ENCODE measurements at places on chromosomes 3 and 15.

DNA sequence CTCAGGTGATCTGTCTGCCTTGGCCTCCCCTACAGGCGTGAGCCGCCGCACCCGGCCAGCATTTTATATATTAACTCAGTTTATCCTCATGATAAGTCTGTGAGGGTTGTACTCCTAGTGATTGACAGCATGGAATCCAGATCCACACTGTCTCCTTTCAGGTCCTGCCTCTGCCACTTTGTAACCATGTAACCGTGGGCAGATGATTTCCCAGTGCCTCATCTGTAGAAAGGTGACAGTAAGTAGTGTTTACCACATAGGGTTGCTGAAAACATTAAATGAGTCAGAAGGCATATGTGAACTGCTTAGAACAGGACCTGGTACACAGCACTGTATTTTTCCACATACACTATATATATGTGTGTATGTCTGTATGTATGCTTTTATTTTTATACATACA lies 2.4 kb downstream of the FYTTD1 start:
- no peak for DNase-seq

DNA sequence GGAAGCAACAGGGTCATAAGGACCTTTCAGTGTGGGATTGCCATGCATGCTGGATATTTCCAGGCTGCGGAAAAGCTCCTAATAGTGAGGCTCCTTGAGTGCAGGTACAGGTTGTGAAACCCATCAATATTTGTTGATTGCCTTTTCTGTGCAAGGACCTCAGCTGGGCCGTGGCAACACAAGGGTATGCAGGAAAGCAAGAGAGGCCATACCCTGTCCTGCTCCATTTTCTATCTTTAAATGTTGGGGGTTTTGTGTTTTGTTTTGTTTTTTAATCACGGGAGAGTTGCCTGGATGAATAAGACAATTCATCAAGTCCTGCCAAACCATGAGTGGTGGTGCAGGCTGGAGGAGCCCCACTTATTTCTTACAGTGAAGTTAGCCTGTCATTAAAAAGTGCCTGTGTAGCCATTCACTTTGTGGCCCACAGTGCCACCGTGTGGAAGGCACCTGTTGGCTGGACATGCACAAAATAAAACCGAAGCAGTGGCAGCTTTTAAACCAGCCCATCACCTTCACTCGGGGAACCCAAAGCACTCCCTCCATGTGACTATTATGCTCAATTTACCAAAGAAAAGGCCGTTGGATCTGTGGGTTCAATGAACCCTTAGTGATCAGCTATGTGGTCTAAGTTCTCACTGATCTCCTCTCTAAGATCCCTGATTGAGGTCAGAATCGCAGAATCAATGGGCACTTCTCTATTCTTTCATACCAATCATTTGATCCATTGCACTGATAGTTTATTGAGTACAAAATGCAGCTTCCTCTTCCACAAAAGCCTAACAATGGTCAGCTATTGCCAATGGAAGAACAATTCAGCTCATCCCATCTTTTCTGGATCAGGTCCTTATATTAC lies 42.2 kb downstream of the CLDN18 start:
- DNase-seq, result no peak

DNA sequence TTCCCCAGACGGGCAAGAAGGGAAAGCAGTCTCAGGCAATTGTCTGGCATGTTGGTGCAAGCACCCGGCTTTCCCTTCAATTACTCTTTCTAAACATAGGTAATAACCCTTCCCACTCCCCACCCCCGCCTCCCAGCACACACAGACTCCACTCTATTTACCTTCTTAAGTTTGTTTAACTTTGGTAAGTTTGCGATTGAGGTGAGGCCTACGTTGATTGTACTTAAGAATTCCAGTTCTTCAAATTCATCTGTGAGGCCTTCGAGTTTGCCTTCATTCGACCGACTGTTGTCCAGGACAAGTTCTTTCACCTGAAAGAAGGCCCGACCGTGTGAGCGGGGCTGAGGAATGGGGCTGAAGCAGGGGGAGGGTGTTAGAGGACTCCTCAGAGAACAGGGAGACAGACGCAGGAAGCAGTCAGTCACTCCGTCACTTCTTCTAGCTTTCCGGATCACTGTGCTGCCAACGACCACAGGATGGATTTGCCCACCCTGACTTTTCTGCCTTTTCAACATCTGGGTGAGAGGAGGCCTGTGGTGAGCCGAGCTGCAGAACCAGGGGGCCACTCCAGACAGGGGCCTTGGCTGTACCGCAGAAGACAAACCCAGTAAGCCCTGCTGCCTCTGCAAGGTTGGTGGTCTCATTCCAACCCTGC lies 33.0 kb downstream of the ANP32A start:
- DNase-seq, result peak; percentile 15

DNA sequence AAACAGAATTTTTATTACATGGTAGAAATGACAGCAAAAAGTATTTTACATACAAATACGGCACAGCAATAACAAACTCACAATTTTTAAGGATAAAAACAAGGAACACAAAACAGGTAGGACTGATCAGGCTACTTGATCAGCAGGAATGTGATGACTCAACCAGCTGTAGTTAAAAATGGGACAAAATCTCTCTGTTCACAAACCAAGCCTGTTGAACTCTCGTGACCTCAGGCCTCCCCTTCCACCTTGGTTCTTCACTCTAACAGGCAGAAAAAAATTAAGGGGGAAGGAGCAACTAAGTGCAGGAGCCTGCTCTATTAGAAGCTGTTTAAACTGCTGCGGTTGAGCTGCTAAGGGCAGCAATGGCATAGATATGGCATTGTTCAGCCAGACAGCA lies 18.7 kb downstream of the FBXL22 start:
- DNase-seq, result no peak

- no peak for DNase-seq
Measured at GRCh38 chr3:160125258-160125657, 100.0 kb upstream of the C3orf80 start.

DNA sequence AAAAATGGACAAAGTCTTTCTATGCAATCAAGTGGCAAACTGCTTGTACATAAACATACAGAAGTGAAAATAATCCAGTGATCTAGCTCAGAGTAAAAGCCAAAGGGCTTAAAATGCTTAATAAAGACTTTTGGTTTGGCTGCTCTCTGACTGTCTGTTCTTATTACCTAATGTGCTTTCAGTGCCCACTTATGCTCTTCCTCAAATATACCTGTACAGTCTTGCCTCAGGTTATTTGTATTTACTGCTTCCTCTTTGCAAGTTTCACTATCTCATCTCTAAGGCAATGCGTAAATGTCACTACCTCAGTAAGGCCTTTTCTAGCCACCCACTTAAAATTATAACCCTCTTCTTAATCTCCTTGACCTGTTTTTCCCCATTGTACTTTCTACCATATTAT lies 171.8 kb downstream of the EPHA6 start:
- no peak for DNase-seq

- DNase-seq, result no peak
Measured at GRCh38 chr3:179272385-179272784, 21.5 kb upstream of the KCNMB3 start.

- DNase-seq, result no peak
Measured at GRCh38 chr3:11373654-11374053, 101.5 kb downstream of the ATG7 start.

GRCh38 chr15:79432345-79433275 lies 474 bp downstream of the MINAR1 start:
- no peak for DNase-seq

- DNase-seq, result no peak
Measured at GRCh38 chr3:5520237-5520636, 332.7 kb downstream of the EDEM1 start.

DNA sequence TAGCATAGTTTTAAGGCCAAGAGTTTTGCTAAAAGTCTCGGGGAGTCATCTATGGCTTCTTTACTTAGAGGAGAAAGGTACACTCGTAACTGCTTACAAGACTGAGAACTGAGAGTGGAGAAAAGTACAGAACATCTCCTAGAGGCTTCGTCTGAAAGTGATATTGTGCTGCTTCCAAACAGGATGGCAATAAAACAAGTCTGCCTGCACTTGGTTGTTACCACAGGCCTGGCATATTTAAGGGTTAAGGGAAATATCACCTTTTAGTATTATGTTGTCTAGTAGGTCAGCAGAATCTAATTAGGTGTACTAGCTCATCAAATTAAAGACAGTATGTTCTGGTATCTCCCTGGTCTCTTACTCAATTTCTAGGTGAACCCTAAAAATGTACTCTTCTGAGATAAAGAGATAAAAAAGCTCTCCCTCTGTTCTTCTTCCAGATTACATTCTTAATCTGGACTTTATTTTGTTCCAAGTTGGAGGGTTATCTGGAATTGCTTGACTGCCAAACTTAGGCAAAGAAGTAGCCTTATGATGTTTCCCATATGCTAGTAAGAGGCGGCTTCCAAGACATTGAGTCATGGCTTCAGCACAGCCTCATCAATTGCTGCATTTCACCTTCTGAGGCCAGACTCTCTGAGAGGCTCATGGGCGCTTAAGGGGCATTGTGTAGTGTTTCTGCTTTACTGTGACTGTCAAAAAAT lies 181.3 kb downstream of the LSAMP start:
- no peak for DNase-seq

GRCh38 chr3:191047930-191048329 lies 151.1 kb upstream of the OSTN start:
- no peak for DNase-seq

GRCh38 chr3:23723930-23724329 lies 81.8 kb upstream of the UBE2E1 start:
- no peak for DNase-seq

GRCh38 chr3:64184621-64185020 lies 40.6 kb downstream of the PRICKLE2 start:
- DNase-seq, result no peak

- peak; percentile 15 for DNase-seq
Measured at GRCh38 chr3:30199096-30199759, 407.2 kb upstream of the TGFBR2 start.

GRCh38 chr15:88898736-88899135 lies 3.4 kb upstream of the HAPLN3 start:
- no peak for DNase-seq

- no peak for DNase-seq
Measured at GRCh38 chr15:95162531-95162930, 931.2 kb downstream of the MCTP2 start.

DNA sequence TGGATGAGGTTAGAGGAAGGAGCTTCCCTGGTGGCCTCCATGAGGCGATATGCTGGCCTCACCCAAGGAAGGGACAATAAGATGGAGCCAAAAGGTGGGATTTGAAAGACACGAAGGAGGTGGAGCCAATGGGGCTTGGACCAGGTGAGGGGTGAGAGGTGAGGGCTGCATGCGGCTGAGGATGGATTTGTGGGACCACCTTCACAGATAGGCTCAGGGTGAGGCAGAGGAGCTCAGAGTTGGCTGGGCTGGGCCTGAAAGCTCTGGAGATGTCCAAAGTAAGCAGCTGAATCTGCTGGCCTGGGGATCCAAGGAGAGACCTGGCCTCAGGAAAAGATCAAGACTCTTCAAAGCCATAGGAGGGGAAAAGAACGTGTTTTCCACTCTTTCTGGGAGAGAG lies 49.8 kb downstream of the EXOG start:
- no peak for DNase-seq

- no peak for DNase-seq
Measured at GRCh38 chr15:32855942-32856341, 138.1 kb downstream of the GREM1 start.

- no peak for DNase-seq
Measured at GRCh38 chr3:34212175-34212574, 413.7 kb downstream of the PDCD6IP start.

DNA sequence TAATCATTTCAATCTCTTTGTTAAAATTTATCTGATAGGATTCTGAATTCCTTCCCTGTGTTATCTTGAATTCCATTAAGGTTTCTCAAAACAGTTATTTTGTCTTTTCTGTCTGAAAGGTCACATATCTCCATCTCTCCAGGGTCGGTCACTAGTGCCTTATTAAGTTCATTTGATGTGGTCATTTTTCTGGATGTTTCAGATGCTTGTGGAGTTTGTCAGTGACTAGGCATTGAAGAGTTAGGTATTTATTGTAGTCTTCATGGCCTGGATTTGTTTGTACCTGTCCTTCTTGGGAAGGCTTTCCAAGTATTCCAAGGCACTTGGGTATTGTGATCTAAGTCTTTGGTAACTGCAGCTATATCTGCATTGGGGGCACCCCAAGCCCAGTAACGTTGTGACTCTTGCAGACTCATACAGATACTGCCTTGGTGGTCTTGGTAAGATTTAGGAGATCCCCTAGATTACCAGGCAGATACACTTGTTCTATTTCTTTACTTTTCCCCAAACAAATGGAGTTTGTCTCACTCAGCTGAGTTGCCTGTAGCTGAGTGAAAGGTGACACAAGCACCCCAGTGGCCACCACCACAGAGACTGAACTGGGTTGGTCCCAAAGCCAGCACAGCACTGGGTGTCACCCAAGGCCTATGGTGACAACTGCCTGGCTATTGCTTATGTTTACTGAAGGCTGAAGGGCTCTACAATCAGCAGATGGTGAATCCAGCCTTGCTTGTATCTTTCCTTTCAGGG lies 18.9 kb upstream of the SLC27A2 start:
- DNase-seq, result no peak

DNA sequence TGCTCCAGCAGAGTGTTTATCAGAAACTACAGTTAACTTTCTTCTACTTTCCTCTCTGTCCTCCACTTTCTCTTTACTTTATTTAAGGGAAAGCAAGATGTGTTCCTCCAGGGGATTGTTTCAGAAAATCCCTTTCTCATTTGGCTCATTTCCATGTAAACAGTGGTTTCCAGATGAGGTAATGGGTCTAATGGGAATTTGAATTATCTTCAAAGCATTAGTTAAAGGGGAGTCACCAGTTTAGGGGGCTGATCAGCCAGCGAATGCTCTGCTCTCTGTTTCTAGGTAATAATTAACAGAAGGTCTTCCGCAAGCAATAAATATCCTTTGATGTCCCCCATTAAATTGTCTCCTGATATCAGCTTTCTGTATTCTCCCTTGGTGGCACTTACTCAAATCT lies 30.4 kb upstream of the ZNF639 start:
- no peak for DNase-seq

- no peak for DNase-seq
Measured at GRCh38 chr3:194276768-194277103, 74.4 kb downstream of the CPN2 start.

- DNase-seq, result no peak
Measured at GRCh38 chr3:107619549-107619948, 96.8 kb downstream of the BBX start.

GRCh38 chr3:131796558-131797198 lies 238.1 kb downstream of the CPNE4 start:
- peak; percentile 87 for DNase-seq

GRCh38 chr3:32143849-32144757 lies 37.7 kb downstream of the GPD1L start:
- peak; percentile 33 for DNase-seq

- no peak for DNase-seq
Measured at GRCh38 chr3:39166932-39167532, 13.6 kb upstream of the CSRNP1 start.

Measured in NCI-H1436 (cell line).